IPS DF 6.9 (cell line): ENCODE measurements at places on chromosomes 12 and 14.

GRCh38 chr12:53677016-53677799 is 1.3 kb upstream of the ATP5MC2 start:
- DNase-seq: no peak

DNA sequence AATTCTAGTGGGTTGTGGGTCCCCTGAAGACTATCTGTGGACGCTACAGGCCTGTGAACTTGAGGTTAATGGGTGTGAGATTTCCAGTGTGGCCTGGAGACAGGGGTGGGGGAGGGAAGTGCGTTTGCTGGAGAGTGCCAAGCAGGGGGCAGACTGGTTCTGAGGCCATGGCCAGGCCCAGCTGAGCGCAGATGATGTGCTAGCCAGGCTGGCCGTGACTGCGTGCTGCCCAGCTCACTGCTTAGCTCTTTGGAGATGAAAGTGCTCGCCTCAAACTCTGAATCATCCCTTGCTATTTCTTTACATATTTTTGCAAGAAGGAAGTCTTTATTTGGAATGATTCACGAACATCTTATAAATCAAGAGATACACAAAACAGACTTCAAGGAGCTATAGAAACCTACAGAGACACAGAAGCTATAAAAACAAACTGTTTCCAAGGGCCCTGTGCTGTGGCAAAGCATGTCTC is 75.2 kb upstream of the PLEKHG3 start:
- no peak for DNase-seq

DNA sequence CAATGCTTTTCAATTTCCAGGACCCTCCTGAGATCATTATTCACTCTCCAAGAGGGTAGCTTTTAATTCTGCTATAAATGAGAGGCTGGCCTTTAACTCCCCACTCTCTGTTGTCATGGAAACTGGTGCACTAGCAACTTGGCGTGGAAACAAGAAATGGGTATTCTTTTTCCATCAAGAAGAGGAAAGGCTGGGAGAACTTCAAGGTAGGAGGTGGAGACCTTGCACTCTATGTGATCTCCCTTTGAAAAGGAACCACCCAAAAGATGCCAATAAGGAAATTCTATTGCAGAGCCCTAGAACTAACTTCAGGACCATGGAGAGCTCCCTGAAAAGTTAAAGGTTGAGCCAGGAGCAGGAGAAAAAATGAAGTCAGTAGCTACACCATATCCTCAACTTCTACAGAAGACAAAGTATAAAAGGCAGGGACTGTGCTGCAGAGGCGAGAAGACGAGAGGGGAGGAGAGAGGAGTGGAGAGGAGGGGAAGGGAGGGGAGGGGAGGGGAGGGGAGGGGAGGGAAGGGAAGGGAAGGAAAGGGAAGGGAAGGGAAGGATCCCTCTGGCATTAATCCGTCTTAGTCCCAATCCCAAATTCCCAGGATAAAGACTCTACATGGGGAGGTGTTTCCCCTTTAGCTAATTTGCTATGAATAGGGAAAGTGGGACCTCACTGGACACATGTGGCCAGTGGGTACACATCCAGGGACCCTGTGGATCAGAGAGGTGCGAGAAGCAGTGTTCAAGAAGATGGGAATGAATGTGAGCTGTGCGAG is 46.7 kb upstream of the FICD start:
- DNase-seq: no peak

GRCh38 chr14:37497422-37497821 is 97.6 kb downstream of the FOXA1 start:
- DNase-seq: no peak

DNA sequence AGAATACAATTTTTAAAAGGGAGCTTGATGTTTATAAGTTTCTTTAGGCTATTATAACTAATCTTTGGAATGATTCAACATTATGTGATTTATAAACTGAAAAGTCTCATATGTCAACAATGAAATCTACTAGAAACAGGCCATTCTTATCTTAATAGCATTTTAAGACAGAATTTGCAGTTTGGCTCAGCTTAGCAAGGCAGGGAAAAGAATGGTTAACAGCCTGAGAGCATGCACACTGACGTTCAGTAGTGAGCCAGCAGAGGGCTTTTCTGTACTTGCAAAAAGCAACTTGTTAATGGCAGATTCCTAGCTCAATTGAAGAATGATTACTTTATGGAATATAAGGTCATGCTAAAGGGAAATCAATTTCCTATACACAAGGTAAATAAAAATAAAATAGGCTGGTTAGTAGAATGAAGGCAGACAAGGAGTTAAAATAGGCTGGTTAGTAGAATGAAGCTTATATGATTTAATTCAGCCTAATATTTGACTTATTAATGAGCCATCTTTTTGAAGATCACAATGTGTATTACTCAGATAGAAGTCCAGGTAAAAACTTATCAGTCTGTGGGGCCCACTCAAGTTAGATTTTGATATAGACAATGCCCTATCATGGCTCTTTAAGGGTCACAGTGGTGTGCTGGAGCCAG is 95.9 kb downstream of the OTOGL start:
- DNase-seq: no peak

- no peak for DNase-seq
Observed at GRCh38 chr12:93302331-93303229, 75.1 kb upstream of the NUDT4 start.

DNA sequence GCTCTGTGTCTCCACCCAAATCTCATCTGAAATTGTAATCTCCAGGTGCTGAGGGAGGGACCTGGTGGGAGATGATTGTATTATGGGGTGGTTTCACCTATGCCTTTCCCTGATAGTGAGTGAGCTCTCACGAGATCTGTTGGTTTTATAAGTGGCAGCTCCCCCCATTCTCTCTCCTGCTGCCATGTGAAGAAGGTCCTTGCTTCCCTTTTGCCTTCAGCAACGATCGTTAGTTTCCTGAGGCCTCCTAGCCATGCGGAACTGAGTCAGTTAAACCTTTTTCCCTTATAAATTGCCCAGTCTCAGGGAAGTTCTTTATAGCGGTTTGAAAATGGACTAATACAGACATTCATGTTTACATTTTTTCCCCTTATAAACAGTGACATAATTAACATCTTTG is 36.1 kb downstream of the PELI2 start:
- DNase-seq: no peak

DNA sequence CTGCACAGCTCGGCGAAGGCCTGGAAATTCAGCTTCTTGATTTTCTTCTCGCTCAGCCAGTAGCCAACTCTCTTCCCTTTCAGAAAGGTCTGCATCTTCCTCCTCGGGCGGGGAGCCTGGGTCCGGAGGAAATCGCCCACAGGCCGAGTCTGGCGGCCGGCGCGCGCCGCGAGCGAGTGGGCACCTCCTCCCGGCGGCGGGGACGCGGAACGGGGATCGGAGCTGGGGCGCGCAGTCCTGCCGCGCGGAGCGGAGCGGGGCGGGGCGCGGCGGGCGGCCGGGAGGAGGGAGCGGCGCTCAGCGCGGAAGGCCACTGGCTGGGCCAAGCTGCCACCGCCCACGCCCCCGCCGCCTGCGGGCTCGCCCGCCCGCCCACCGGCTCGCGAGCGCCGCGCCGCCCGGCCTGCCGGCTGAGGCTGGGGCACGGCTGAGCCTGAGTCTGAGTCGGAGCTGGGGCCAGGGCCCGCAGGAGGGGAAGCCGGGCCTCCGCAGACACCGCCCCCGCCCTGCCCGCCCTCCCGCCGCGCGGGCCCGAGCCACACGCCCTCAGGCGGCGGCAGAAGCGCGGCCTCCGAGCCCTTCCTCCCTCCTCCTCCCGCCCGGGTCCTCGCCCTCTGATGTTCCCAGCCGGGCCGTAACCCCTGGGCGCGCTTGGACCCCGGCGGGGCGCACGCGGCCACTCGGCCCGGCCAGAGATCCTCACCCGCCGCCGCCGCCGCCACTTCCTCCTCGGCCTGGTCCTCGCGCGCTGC is 480 bp downstream of the ITPK1 start:
- DNase-seq: no peak

- no peak for DNase-seq
Observed at GRCh38 chr12:66594688-66595087, 84.2 kb downstream of the GRIP1 start.

DNA sequence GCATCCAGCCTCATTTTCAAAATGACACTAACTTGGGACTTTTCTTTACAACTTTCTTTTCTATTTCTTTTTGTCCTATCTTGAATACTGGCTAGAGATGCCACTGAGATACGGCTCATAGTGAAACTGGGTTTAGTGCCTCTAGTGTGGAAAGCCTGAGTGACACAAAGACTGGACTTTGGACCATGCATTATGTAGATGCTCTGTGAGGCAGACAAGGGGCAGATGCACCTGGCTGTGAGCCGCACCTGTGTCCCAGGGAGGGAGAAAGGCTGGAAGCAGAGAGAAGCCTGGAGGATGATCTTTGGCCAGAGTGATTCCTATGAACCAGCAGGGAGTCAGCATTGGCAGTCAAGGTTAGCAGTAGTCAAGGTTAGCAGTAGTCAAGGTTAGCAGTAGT is 852.3 kb upstream of the TMEM132C start:
- no peak for DNase-seq

DNA sequence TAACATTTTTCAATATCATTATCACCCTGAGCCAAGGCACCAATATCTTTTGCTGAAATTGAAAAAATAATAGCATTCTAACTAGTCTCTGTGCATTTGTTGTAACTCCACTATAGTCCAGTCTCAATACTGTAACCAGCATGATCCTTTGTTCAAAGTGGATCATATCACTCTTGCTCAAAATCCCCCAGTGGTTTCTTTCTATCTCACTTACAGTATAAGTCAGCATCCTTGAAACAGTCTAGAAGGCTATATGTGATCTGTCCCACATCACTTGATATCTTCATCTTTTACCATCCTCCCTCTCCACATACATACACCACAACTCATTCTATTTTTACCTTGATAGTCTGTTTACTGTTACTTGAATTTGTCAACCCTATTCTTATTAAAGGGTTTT is 435.7 kb downstream of the CCER1 start:
- no peak for DNase-seq

DNA sequence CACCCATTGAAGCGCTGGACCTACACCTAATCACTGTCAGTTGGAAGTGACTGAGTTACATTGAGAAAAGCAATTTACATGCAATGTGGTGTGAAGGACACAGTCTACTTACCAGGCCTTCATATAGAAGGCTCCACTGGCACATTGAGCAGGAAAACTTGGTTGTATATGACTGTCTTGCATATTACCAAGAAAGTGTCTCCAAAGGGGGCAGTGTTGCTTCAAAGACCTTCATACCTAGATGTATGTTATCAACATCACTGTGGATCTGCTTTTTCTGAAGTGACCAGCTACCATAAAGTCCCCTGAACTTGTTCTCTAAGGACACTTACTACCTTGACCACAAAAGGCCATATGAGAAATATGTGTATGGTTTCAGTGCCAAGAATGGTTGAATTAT is 64.1 kb downstream of the NELL2 start:
- peak; percentile 4 for DNase-seq
